ENCODE measurements at places on chromosomes 2 and 18. TPM values are rescaled to one million over a fixed set of nuclear protein-coding genes. Genes with fewer than 3 reads are reported as not detected.

- no peak for DNase-seq
Measured at GRCh38 chr2:109604597-109604996, 9.2 kb downstream of the SEPTIN10 start.

DNA sequence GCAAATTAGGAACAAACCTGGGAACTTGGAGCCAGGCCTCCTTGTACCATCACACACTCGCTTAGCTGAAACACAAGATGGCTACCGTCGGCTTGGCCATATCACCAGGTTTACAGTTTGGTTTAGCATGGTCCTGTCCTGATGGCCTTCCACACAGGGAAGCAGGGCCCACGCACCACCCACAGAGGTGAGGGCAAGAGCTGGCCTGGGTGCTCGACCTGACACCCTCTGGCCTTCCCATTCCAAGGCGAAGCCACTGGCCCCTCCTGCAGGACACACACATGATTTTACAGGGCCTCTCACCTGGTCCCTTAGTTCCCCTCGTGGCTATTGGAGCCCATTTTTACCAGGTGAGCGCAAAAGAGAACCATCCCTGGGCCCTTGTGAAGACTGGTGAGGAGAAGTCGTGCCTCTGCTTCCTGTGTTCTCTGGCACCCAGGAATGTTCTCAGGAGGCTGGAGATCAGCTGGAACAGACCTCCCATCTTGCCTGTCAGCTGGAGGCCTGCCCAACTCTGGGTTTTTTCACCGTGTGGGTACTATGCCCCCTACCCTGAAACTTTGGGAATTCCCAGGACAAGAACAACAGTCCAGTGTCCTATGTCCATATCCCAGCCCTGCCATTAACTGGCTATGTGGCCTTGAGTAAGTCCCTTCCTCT, 53.0 kb upstream of the FOSL2 start:
- DNase-seq: no peak

DNA sequence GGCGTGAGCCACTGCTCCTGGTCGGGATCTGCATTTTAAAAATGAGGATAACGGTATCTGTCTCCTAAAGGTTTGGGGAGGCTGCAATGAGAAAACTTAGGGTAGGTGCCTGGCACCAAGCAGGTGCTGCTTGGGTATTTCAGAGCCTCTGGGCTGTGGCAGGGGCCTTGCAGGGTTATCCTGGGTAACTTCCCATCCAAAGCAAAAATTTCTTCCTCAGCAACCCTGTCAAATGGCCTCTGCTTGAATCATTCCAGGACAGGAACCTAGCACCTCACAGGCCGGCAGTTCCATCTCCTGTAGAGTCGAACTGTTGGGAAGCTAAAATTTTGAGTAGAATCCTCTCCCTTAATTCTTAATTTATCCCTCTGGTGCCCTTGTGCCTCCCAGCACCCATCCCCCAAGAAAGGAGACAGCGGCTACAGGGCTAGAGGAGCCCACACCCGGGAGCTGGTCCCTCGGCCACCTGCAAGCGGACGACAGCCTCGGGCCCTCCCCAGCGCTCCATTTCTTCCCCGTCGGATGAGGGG, 868 bp downstream of the CGREF1 start:
- DNase-seq: no peak

GRCh38 chr18:58152891-58153290, 108.9 kb downstream of the NEDD4L start:
- DNase-seq: no peak

DNA sequence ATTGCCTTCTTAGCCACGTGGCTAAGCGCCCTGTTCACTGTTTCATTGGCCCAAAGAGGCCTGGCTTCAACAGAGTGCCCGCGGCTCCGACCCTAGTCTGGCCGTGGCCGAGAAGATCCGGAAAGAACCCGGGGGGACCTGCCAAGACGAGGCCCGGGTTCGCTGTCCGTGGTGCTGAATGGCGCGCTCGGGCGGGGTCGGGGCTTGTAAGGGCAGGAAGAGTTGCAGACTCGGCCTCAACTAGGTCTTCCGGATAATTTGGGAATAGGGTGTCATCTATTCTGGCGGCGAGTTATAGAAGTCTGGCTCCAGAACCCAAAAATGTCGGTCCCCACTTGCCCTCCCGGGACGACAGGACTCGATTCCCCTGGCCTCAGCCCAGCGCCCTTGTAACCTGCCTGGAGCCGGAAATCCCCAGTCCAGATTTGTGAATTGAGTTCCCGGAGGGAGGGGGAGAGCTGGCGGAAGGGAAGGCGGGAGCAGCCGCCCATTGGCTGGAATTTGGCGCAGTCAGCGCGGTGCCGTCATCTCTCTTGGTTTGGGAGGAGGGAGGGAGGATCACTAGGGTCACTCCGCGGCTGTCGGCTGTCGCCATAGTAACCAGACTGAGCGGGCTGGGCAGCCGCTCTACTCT, 3.5 kb downstream of the CDK5R2 start:
- peak; percentile 77 for DNase-seq

- no peak for DNase-seq
Measured at GRCh38 chr2:159075727-159076126, 107.3 kb downstream of the TANC1 start.

- DNase-seq: no peak
Measured at GRCh38 chr2:215756346-215756730, 257.0 kb downstream of the MREG start.

GRCh38 chr2:56523816-56524215, 340.0 kb downstream of the CCDC85A start:
- no peak for DNase-seq

GRCh38 chr2:6412533-6413091, 453.1 kb downstream of the CMPK2 start:
- DNase-seq: no peak

DNA sequence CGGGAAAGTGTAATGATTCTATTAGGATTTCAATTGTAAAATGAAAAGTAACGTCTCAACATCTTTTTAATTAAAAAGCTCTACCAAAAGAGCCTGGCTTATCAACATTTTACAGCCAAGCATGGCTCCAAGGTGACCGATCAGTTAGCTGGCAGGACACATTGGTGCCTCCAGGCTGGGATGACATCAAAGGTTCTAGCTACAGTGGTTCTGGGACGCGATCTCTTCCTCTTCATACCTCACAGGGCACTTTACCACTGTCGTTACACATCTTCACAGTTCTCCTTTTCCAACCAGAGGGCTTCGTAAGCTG, 693 bp downstream of the ORC2 start:
- DNase-seq: no peak

- no peak for DNase-seq
Measured at GRCh38 chr18:24539866-24540617, 79.6 kb downstream of the HRH4 start.

- DNase-seq: no peak
Measured at GRCh38 chr18:36349552-36349951, 52.0 kb downstream of the FHOD3 start.

GRCh38 chr2:208033701-208034502, 8.6 kb upstream of the PLEKHM3 start:
- no peak for DNase-seq

GRCh38 chr2:165888171-165888570, 65.4 kb downstream of the TTC21B start:
- DNase-seq: no peak

- DNase-seq: no peak
Measured at GRCh38 chr2:127506510-127506909, 19.8 kb downstream of the IWS1 start.

- DNase-seq: peak; percentile 83
Measured at GRCh38 chr18:61606759-61607158, 273.5 kb downstream of the CDH20 start.

DNA sequence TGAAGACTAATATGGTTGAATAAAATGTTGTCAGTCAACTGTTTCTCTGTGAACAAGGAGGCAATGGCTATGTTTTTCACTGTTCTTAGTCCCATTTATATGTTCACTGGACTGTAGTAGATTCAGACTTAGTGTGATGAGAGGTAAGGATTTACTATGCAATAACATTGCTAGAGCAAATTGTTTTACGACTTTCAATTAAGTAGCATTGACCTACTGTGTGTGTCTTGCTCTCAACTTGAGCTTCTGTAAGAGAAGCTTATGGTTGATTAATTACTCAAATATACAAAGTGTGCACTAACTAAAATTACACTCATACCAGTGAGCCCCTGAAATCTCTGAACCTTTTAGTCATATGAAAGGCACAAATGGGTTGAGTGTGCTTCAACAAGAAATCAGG, 168.6 kb downstream of the RAPGEF4 start:
- no peak for DNase-seq

DNA sequence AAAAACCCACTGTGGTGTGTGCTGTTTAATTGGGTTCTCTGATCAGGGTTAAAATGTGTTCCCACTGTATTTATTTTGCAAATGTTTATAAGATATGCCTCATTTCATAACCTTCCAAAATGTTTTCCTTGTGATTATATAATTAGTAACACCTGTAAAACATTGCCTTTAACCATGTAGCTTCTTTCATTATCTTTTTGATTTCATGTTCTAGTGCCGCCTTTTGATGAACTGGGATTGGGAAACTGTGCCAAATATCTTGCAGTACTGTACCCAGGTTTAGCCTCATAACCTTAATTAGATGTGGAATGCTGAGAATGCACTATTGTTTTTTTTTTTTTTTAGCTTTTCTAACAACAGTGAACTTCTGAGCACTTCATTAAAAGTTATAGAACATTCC, 96.9 kb downstream of the TANC1 start:
- no peak for DNase-seq

DNA sequence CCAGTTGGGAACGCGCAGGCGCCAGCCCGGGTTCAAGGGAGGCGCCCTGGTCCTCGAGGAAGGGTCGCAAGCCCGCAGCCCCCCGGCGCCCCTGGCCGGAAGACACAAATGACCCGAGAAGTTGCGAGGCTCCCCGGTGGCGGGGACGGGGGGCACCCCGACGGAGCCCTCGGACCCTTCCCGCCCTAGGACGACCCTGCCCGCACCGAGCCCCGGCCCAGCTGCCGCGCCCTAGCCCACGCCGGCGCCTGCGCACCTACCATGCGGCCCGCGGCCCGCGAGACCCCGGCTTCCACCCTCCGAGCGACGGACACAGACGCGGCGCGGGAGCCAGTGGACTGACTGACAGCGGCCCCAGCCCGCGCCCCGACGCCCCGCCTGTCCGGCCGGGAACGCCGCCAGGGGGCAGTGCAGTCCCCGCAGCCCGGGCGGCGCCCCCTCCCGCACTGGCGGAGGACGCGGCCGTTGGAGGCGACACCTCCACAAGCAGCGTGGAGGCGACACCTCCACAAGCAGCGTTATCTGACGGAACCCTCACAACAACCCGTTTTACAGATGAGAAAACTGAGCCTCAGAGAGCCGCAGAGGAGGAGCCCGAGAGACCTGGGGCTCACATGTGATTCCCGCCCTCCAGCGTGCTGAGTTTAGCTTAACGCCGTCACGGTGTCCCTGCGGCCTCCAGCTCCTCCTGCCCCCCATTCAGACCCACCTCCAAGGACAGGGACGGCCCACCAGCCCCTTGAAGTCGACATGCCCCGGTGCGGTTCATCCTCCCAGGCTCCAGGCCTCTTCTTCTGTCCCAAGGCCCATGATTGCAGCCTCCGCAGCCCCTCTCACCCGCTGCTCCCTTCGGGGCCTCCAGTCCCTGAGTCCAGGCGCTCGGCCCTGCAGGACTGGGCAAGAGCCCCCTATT, at the start of gene NMUR1:
Gene NMUR1, minus strand, starts transcription at position 347 of the 913 bp plus-strand sequence. Its CDS starts 84 bp downstream, at position 263.
- DNase-seq: peak; percentile 83

DNA sequence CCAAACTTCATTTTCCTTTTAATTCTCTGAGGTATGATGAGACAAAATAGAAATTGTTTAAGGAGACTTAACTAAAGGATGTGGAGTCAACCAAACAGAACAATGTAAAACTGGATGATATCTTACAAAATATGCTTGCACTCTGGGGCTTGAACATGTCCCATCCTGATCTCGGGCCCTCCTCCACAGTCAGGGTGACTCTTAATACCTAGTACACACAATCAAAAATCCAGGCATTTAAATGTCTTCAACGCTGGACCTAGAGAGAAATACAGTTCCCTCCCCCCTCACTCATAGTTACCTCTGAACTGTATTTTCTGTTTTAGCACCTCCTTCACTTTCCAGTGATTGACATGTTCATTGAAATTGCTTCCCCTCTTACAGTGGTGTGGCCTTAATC, 36.9 kb upstream of the SERPINB2 start:
- DNase-seq: no peak

DNA sequence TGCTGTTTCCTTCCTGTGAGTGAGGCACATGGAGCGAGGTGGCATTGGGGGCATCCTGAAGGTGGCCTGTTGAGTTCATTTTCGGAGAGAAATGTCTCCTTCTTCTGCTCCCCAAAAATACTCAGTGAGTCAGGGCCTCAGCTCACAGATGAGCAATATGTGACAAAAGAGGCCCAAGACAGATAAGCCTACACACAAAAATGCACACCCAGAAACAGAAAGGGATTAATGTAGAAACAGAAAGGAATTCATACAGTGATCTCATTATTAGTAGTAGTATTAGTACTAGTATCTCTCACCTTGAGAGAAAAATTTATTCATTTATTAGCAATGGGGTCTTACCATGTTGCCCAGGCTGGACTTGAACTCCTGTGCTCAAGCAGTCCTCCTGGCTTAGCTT, 5.1 kb downstream of the GPR75 start:
- no peak for DNase-seq

GRCh38 chr18:79442508-79443221, 46.9 kb downstream of the NFATC1 start:
- peak; percentile 62 for DNase-seq

- no peak for DNase-seq
Measured at GRCh38 chr18:24063121-24063731, 48.7 kb downstream of the TTC39C start.

GRCh38 chr2:234976479-234977227, 24.8 kb downstream of the SH3BP4 start:
- DNase-seq: no peak

DNA sequence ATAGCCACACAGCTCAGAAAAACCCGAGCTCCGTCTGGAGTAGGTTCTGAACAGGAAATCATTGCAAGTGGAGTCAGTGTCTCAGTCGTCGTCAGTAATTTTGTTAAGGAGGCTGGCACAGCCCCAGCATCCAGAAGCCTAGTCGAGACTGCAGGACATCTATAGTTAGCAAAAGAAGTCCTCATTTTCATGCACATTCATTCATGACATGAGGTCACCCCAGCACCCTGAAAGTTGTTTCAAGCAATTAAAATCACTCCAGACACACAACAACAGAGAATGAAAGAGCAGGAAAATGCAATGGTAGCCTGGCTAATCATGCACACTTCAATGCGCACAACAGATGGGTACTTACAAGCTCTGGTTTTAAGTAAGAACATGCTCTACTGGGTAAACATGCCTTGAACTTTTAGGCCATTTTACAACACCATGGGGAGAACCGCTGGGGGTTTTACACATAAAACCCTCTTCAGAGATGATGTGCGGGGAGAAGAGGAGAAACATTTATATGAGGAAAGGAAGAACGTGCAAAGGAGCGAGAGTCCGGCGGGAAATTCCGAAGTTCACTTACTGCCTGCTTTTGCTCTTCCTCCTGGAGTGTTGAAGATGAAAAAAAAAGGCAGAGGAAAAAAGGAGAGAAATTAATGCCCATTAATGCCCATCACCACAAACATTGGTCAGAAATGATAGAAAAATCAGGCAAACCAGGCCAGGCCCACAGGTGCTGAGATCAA, 77.4 kb upstream of the DNMT3A start:
- no peak for DNase-seq

The SERPINB3 gene
- total RNA-seq: not detected

The SNORC gene
- 0.70 TPM for total RNA-seq

The SNRNP27 gene
- 54.6 TPM for total RNA-seq

The UNC80 gene
- not detected for total RNA-seq

The HOXD13 gene
- not detected for total RNA-seq

The GMPPA gene
- 22.3 TPM for total RNA-seq
